ENCODE measurements at places on chromosomes 5 and 9.
A peak's percentile ranks its signal among the peaks of the same experiment; 100 is the strongest.

- DNase-seq, result no peak
Measured at GRCh38 chr5:172795318-172795977, 24.5 kb upstream of the DUSP1 start.

- no peak for DNase-seq
Measured at GRCh38 chr5:135322271-135322670, 76.8 kb downstream of the MACROH2A1 start.

GRCh38 chr5:107088907-107089306 lies 581.8 kb downstream of the EFNA5 start:
- no peak for DNase-seq

- DNase-seq, result no peak
Measured at GRCh38 chr9:93536167-93536566, 40.2 kb upstream of the PHF2 start.

DNA sequence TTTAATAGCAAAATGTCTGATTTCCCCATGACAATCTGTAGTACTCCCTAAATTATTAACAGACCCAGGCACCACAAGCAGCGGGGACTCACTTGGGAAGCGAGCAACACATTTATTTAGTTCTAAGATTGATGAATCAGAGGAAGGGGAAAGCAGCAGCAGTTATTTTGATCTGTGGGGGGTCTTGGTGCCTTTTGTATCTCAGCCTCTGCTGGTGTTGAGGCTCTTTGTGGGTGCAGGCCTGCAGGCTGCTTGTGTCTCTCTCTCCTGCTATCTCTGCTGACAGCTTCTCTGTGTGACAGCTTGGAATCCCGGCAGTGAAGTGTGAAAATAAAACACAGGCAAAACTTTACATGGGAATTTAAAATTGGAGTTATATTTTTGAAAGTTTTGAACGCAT lies 878.2 kb upstream of the DMAC1 start:
- DNase-seq, result no peak

DNA sequence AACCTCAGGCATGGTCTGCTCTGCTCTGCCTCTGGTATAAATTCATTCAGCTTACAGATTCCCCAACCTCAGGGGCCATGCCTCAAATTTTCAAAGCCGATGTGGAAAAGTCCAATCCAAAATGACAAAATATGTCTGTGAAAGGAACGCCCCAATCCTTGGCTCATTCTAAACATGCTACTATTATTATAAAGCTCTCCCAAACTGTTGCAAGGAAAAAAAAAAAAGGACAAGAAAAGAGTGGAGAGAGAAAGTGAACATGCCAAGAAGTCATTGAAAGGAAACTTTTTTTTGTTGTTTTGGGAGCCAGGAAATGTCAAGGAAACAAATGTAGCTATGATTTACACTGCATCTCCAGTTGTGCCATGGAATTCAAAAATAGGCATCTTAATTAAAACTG lies 3.8 kb downstream of the COL23A1 start:
- no peak for DNase-seq

GRCh38 chr5:147162740-147163139 lies 72.1 kb upstream of the STK32A start:
- DNase-seq, result no peak

DNA sequence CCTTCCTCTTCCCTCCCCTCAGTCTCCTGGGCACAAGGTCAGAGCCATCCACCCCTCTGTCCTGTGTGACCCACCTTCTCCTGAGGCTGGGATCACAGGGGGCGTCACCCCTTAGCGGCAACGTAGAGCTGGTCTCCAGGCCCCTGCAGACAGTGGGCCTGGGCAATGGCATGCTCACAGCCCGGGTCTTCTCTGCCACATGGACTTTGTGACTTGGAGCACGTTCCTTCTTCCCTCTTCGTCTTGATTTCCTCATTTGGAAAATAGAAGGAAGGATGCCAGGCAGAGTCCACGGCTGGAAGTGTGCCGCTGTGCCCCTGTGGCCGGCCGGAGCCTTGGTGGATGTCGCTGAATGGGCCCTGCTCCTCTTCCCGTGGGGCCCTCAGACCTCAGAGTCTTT lies 10.0 kb downstream of the RXRA start:
- no peak for DNase-seq

DNA sequence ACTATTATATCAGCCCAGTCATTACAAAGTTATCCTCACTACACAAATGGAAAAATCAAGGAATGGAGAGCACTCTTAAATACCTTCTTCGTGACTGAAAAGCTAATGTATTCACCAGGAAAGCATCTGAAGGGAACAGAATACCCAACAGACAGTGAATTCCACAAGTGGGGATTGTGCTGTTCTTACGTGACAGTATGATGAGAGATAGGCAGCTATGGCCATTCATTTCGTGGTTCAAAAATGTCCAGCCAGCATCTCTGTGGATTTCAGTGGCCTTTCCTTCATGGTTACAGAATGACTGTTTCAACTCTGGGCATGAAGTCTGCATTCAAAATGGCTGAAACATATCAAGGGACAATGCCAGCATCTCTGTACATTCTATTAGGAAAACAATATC lies 323.8 kb downstream of the PRELID2 start:
- DNase-seq, result no peak

- DNase-seq, result no peak
Measured at GRCh38 chr5:31106691-31107090, 86.8 kb upstream of the CDH6 start.

DNA sequence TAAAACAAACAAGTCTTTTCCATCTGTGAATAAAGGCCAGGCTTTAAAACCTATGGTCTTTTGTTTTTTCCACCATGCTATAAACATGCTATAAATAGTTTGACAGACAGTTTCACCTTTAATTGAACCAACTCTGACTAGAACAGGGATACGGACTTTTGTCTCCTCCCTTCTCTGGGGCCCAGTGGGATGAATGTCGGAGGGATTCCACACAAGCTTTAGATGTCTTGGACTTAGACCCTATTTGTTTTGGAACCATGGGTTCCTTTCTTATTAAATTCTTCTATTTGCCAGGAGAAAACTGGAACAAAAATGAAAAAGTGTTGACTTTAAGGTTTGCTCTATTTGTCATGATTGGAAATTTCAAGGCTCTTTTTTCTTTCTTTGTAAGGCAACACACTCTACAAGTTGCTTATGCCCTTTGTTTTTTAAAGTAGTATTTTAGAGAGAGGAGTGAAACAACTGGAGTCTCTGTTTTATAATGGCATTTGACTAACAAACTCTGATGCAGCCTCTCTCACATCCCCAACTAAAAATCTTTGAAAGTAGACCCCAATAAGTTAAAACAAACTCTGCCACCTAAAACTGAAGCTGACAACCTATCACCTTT lies 145.3 kb downstream of the MLLT3 start:
- no peak for DNase-seq

DNA sequence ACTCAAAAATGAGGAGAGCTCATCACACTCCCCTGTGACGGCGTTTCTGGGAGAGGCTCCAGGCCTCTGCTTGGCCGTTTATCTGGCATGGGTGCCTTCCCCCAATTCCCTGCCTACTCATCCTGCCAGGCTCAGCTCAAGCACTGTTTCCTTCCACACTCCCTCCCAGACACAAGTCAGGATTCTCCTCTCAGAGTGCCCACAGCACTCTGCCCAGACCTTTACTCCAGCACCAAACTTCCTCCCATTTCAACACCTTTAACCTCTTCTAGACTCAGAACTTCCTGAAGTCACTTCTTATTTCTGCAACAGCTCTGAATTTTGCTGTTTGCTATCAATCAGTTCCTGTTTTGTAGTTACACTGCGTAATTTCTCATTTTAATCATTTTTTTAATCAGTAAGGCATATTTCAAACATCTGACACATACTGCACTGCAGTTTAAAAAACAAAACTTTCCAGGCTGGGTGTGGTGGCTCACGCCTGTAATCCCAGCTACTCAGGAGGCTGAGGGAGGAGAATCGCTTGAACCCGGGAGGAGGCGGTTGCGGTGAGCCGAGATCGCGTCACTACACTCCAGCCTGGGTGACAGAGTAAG lies 16.0 kb downstream of the TRMO start:
- DNase-seq, result no peak

DNA sequence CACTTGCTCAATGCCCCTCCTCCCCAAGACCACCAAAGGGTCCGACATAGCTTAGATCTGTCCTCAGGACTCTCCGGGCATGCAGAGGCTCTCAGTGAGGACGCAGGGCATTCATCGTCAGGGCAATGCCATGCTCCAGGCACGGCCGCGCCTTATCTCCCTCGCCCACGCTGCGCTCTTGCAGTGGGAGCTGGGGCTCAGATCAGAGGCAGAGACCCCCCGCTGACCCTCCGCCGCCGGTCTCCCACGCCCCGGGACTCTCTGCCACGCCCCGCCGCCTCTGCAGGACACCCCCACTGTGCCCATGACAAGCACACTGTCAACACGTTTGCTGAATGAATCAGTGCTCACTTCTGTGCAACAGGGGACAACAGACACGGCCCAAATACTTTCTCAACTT lies 140.7 kb downstream of the ADAMTS2 start:
- no peak for DNase-seq

- no peak for DNase-seq
Measured at GRCh38 chr5:54517174-54517511, 416 bp upstream of the SNX18 start.

DNA sequence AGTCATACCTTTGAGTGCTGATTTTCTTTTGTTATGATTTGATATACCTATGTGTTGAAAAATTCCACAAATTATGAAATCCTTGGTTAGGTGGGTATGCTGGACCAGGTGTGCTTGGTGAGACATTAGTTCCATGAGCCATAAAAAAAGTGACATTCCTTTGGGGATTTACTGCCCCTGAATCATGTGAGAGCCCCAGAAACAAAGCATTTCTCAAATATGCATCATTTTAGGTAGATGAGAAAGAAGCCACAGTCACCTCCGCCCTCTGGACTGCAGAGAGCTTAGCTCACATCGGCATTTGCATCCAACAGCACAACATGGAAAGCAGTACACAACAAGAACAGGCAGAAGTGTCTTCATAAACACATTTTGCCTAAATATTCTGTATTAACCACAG lies 55.3 kb downstream of the DAP start:
- no peak for DNase-seq

- no peak for DNase-seq
Measured at GRCh38 chr9:98214811-98215210, 22.4 kb upstream of the CORO2A start.

DNA sequence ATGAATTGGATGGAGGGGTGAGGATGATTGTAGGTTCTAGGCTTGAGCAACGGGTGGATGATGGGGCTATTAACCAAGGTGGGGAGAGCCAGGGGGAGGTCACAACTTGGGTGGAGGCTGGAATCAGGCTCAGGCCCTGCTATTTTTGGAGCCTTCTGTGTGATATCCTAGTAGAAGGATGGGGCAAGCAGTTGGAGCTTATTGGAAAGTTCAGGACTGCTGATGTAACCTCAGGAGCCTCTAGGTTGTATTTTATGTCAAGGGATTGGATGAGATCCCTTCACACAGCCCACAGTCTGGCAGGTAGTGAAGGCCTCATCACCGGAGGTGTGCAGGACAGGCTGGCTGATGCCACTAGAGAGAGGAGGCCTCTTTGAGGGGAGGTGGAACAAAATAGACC lies 11.2 kb upstream of the RPS14 start:
- DNase-seq, result no peak

GRCh38 chr5:178337334-178337741 lies 104.7 kb upstream of the PHYKPL start:
- no peak for DNase-seq

GRCh38 chr5:14299666-14300065 lies 156.5 kb downstream of the TRIO start:
- peak; percentile 58 for DNase-seq

GRCh38 chr9:84371737-84372136 lies 31.2 kb upstream of the SLC28A3 start:
- DNase-seq, result no peak

Measured in ecto neural progenitor cell (in vitro differentiated cells).